Smooth muscle cell of bladder (primary cell): ENCODE measurements at places on chromosomes 3 and 15. TPM values are rescaled to one million over a fixed set of nuclear protein-coding genes. Genes with fewer than 3 reads are reported as not detected.

REC114 gene
- total RNA-seq = not detected in 2 replicates

SLC41A3 gene
- 38.0 and 51.5 TPM in 2 replicates for total RNA-seq

RARRES1 gene
- 76.4 and 166 TPM in 2 replicates for total RNA-seq

LZTFL1 gene
- 15.4 and 17.0 TPM in 2 replicates for total RNA-seq

AADACL2 gene
- not detected in 2 replicates for total RNA-seq

GXYLT2 gene
- total RNA-seq = 34.8 and 36.1 TPM in 2 replicates

IGF2BP2 gene
- 28.8 and 29.3 TPM in 2 replicates for total RNA-seq

CLCN2 gene
- total RNA-seq = 3.0 and 3.3 TPM in 2 replicates

SCAMP5 gene
- 1.6 and 3.0 TPM in 2 replicates for total RNA-seq

ZNF774 gene
- total RNA-seq = 0.57 and 1.1 TPM in 2 replicates

CPLX3 gene
- total RNA-seq = not detected in 2 replicates

EXD1 gene
- not detected in 2 replicates for total RNA-seq

ZNF662 gene
- 0.57 and 1.0 TPM in 2 replicates for total RNA-seq

FGF7 gene
- 976 and 1,252 TPM in 2 replicates for total RNA-seq

AKAP13 gene
- total RNA-seq = 50.9 and 70.6 TPM in 2 replicates

LRRC2 gene
- 6.0 and 6.8 TPM in 2 replicates for total RNA-seq

CFAP100 gene
- total RNA-seq = not detected in 2 replicates

UBE3A gene
- total RNA-seq = 49.2 and 57.3 TPM in 2 replicates

TADA3 gene
- total RNA-seq = 51.1 and 52.7 TPM in 2 replicates

OR5K2 gene
- total RNA-seq = not detected in 2 replicates

ZNF148 gene
- total RNA-seq = 28.3 and 39.0 TPM in 2 replicates

CLPX gene
- total RNA-seq = 42.8 and 46.5 TPM in 2 replicates

CTXN2 gene
- not detected in 2 replicates for total RNA-seq

ROPN1 gene
- not detected in 2 replicates for total RNA-seq

IL17RE gene
- total RNA-seq = 0.14 and 0.83 TPM in 2 replicates

SLC22A13 gene
- total RNA-seq = 0.14 and 0.28 TPM in 2 replicates

FSIP1 gene
- 1.7 and 4.4 TPM in 2 replicates for total RNA-seq

SETD2 gene
- 22.0 and 25.6 TPM in 2 replicates for total RNA-seq

GOLGA8H gene
- total RNA-seq = under 0.01 and 0.14 TPM in 2 replicates

FANCD2OS gene
- total RNA-seq = not detected in 2 replicates

LRTM1 gene
- total RNA-seq = not detected in 2 replicates

LIPH gene
- total RNA-seq = not detected in 2 replicates

THPO gene
- total RNA-seq = 0.14 and 0.18 TPM in 2 replicates

AADAC gene
- total RNA-seq = 11.3 and 16.1 TPM in 2 replicates

MRAS gene
- 37.0 and 67.5 TPM in 2 replicates for total RNA-seq

C3orf85 gene
- not detected in 2 replicates for total RNA-seq

KLHL40 gene
- not detected in 2 replicates for total RNA-seq

TAGLN3 gene
- 0.71 and 0.74 TPM in 2 replicates for total RNA-seq

CLASP2 gene
- 34.4 and 37.4 TPM in 2 replicates for total RNA-seq

DGKG gene
- 2.0 and 2.1 TPM in 2 replicates for total RNA-seq

GALNT15 gene
- 12.1 and 20.2 TPM in 2 replicates for total RNA-seq

FEZF2 gene
- total RNA-seq = not detected in 2 replicates

TTLL13 gene
- 0.09 and 0.14 TPM in 2 replicates for total RNA-seq

CPNE9 gene
- not detected in 2 replicates for total RNA-seq

FRMD4B gene
- total RNA-seq = 0.14 and 0.28 TPM in 2 replicates

SENP5 gene
- 38.5 and 46.2 TPM in 2 replicates for total RNA-seq

OXNAD1 gene
- 8.8 and 9.2 TPM in 2 replicates for total RNA-seq

NRG4 gene
- total RNA-seq = not detected in 2 replicates

TMCO5A gene
- not detected in 2 replicates for total RNA-seq
